ENCODE measurements at places on chromosomes 7 and 10.

DNA sequence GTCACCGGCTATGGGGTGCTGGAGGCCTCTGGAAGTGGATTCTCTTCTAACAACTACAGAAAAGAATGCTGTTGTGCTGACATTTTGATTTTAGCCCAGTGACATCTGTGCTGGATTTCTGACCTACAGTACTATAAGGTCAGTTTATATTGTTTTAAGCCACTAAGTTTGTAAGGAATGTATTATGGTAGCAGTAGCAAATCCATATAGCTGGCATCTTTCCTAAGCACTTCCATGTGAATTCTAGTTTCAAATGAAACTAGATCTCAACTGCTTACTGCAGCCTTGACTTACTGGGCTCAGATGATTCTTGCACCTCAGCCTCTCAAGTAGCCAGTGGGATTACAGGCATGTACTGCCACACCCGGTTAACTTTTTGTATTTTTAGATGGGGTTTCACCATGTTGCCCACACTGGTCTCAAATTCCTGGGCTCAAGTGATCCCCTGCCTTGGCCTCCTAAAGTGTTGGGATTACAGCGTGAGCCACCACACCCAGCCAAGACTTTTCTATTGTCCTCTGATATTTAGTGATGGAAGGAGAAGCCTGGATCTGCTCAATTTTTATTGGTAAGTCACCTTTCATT is 414.0 kb downstream of the PHTF2 start:
- no peak for DNase-seq

GRCh38 chr7:141433698-141434097 is 117.5 kb upstream of the AGK start:
- no peak for DNase-seq

- DNase-seq, result no peak
These were observed 297.5 kb upstream of the ZMIZ1 start for GRCh38 chr10:78771260-78771659.

DNA sequence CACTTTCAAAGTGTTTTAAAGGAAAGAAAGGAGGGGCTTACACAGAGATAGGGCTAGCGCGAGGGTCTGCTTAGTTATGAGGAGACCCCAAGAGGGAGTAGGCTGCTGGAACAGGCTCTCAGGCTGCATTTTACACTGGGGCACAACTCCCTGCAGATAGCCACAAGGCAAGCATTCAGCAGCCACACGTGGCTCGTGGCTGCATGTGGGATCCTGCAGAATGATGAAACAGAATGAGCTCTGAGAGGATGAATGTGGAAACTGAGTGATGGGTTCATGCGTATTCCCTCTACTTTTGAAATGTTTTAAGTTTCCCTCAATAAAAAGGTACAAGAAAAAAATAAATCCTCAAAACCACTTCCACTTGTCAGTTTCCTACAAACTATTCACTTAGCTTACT is 37.0 kb downstream of the PIP4K2A start:
- DNase-seq, result no peak

GRCh38 chr10:96890172-96890513 is 58.0 kb downstream of the LCOR start:
- DNase-seq, result no peak

GRCh38 chr7:41457832-41458437 is 245.0 kb downstream of the INHBA start:
- no peak for DNase-seq

GRCh38 chr7:66627881-66628360 is 760 bp upstream of the KCTD7 start:
- DNase-seq, result no peak

DNA sequence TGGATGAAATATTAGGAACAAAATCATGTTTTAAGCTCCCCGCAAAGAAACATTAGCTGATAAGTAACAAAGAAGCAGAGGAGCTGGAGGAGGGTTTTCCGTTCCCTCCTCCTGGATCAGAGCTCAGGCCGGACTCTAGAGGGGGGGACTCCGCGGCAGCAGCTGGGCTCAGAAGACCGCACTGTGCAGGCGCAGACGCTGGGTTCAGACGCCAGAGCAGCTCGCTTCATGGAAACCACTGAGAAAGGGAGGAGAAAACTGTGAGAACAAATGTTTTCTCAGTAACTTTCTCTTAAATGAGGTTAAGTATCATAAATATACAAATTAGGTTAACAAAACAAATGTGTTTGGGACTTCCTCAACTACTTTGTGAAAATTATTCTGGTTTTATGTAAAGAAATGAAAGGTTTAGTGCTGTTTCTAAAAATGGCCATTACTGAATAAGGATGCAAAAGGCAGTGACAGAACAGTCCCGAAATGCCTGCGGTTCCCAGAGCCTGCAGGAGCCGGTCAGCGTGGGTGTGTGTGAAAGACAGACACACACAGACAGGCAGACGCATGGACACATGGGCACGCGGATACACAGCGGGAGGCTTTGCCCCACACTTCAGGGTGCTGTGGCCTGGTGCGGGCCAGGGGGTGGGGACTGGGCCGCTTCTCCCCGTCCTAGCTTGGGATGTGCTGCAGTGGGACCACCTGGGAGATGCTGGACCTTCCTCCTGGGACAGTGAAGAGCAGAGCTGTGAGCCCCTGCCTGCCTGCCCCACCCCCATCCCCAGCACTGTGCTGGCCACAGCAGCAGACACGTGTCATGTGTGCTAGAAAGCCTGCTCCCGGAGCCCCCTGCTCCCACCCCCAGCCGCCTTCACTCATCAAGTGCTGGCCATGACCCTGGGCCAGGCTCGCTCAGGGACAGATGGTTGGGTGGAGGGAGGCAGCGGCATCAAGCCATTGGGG is 20.3 kb upstream of the ADGRA1 start:
- DNase-seq, result no peak

DNA sequence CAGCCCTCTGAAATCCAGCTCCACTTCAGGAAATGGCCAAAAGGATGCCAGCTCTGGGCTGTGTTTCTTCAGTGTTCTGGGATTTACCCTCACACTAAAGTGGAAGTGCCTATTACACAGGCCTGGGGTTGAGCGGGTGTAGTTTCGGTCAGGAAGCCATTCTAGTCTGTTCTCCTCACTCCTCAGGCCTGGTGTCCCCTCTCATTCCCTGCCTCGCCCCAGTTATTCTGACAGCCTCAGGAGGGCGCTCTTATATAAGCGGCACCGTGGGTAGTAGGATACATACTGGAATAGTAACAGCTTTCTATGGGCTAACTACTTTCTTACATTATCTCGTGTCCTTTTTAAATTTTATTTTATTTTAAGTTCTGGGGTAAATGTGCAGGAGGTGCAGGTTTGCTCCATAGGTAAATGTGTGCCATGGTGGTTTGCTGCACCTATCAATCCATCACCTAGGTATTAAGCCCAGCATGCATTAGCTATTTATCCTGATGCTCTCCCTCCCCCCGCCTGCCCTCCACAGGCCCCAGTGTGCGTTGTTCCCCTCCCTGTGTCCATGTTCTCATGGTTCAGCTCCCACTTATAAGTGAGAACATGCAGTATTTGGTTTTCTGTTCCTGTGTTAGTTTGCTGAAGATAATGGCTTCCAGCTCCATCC is 12.2 kb upstream of the LGI1 start:
- DNase-seq, result no peak

GRCh38 chr10:34097682-34098081 is 717.4 kb downstream of the PARD3 start:
- no peak for DNase-seq

DNA sequence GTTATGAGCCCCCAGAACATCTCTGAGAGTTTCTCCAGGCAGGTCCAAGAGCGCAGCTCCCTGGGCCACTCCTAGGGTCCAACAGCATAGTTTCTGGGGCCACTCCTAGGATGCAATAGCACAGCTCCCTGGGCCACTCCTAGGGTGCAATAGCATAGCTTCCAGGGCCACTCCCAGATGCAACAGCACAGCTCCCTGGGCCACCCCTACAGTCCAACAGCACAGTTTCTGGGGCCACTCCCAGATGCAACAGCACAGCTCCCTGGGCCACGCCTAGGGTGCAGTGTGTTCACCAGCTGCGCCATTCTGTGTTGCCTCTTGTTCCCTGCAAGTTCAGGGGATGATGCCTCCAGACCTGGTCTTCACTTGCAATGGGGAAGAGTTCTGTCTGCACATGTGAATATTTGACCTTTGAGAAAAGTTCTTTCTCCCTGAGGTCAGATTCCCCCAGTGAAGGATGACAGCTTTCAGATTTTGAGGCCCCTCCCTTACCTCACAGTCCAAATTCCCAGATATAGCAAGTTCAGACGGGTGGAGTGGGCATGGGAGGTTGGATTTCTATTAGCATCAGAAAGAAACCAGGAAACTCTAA is 43.0 kb upstream of the LEP start:
- no peak for DNase-seq

DNA sequence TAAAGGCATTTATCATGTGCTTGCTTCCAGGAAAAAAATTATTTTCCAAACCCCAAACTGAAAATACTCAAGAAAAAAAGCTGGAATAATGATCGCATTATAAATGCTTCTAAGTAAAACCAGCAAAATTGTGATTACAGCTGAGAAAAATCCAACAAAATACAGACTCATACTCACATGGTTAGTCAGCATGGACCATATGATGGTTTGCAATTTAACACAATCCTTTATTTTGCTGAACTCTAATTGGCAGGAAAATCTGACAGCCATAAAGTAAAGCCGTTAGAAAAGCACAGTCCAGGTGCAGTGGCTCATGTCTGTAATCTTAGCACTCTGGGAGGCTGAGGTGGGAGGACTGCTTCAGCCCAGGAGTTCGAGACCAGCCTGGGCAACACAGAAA is 59.6 kb downstream of the BRI3 start:
- DNase-seq, result no peak

- DNase-seq, result no peak
These were observed 117.1 kb upstream of the DPP6 start for GRCh38 chr7:153935095-153935494.

DNA sequence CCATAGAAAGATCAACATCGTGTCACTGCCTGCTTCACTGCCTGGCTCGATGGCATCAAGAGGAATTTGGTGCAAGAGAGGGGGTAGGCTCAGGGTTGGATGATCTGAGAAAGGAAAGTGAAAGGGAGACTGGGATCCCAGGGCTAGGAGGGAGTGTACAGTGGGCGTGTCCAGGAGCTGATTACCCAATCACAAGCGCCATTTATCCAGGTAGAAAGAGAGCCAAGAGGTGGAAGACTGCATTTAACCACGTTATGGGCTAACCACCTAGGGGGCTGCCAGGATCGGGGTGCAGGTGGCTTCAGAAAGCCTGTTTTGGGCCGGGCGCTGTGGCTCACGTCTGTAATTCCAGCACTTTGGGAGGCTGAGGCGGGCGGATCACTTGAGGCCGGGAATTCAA is 10.3 kb downstream of the PODXL start:
- no peak for DNase-seq

- DNase-seq, result no peak
These were observed 37.4 kb downstream of the FOXL3 start for GRCh38 chr7:327233-327931.

DNA sequence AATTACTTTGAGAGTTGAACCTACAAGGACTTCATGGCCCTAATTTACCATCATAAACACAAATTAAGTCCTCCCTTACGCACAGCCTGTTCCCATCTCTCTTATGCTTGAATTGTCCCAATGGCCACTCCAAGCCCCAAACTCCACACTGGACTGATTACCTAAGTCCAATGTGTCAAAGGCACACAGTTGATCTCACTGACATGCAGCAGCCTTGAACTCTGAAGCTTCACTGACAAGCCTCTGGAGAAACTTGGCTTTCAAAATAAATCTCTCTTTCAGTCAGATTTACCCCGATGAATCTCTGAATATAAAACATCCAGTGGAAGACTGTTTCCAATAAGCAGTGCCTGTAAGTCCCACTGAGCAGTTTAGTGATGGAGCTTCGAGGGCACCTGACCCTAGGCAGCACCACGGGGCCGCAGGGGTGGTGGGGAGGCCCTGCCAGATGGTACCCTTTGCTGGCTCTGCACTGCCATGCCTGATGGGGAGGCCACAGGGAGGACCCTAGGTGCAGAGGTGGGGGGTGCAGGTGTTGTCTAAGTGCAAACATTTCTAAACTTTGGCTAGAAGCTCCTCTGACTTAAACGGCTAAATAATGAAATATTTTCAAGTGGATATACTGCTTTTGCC is 3.3 kb upstream of the MAT1A start:
- no peak for DNase-seq

DNA sequence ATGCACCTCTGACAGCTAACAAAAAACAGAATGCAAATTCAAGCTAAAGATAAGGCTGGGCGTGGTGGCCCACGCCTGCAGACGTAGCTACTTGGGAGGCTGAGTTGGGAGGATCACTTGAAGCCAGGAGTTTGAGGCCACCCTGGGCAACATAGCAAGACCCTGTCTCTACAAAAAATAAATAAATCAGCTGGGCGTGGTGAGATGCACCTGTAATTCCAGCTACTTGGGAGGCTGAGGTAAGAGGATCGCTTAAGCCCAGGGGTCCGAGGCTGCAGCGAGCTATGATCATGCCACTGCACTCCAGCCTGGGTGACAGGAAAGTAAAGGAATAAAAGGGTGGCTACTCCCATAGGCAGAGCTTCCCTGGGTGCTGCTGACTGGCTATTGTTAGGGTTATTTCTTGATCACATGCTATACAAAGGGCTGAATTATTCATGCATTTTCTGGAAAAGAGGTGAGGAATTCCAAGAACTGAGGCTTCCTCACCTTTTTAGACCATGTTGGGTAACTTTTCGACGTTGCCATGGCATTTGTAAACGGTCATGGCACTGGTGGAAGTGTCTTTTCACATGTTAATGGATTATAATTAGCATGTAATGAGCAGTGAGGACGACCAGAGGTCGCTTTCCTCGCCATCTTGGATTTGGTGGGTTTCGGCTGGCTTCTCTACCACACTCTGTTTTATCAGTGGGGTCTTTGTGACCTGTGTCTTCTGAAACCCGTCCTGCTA is 6.9 kb upstream of the PSMG3 start:
- no peak for DNase-seq

GRCh38 chr7:142670511-142670910 is 78.8 kb upstream of the PRSS1 start:
- DNase-seq, result no peak

DNA sequence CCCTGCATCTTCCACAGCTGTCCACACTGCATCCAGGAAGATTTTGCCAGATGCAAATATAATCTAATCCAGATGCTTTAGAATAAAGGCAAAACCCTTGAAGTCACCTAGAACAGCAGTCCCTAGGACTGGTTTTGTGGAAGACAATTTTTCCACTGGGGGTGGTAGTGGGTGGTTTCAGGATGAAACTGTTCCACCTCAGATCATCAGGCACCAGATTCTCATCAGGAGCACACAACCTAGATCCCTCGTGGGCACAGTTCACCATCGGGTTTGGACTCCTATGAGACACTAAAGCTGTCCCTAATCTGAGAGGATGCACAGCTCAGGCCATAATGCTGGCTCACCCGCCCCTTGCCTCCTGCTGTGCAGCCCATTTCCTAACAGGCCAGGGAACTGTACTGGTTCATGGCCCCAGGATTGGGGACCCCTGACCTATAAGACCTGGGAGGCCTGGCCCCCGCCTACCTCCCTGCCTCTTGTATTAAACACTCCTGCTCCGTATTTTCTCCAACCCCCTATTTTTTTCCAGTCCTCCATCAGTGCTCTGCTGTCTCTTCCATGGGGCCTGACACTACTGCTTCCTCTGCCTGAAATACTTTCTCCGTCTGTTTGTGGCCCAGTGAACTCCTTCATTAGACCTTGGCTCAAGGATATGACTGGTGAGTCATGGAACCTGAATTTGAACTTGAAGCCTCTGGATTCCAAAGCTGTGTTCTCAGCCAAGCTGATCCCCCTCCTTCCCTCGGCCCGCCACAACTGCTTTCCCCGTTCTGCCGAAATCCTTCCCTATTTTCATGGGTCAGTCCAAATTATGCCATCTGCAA is 79.9 kb upstream of the RHEB start:
- DNase-seq, result no peak

GRCh38 chr7:103795787-103796186 is 193.7 kb downstream of the RELN start:
- no peak for DNase-seq

GRCh38 chr7:29005829-29006228 is 47.7 kb upstream of the TRIL start:
- DNase-seq, result no peak

Measured in GM10248 (cell line).